ENCODE measurements at places on chromosomes 5 and 9.

GRCh38 chr9:121636341-121636865 is 15.0 kb upstream of the DAB2IP start:
- peak; percentile 38 for DNase-seq

DNA sequence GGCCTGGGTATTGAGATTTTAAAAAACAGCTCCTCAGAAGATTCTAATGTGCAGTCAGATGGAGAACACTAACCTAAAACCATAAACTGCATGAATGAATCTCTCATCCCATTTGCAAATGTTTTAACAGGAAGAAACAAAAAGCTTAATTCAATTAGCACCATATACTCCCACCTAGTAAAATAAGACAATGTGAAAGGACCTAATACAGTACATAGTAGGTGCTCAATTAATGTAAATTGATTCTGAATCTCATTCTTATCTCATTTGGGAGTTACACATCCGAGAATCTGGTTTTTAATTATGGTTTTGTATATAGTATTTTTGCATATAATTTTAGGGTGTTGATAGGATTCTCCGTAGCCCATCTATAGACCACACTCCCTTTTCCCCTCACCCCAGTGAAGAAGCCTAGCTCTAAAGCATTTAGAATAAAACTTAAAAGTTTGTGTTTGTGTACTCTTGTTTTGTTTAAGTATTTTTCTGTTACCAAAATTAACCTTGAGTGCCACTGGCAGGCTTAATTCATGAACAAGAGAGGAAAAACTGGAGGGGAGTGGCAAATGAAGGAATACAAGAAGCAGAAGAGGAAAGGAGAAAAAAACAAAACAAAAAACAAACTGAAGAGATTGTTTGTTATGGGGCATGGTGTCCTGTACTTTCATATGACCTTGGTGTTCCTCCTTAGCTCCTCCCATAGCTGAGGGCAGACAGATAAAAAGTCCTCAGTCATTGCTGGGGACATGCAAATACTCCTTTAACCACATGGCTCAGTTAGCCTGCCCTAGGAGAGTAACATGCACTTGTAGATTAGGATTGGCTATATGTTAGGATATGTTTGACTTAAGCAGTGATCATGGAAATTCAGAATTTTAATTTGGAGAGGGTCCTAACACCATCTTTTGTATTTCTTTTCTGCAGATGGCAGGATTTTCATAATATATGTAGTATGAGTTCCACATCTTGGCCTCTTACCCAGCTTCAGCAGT is 1.2 kb downstream of the RNF14 start:
- peak; percentile 32 for DNase-seq

DNA sequence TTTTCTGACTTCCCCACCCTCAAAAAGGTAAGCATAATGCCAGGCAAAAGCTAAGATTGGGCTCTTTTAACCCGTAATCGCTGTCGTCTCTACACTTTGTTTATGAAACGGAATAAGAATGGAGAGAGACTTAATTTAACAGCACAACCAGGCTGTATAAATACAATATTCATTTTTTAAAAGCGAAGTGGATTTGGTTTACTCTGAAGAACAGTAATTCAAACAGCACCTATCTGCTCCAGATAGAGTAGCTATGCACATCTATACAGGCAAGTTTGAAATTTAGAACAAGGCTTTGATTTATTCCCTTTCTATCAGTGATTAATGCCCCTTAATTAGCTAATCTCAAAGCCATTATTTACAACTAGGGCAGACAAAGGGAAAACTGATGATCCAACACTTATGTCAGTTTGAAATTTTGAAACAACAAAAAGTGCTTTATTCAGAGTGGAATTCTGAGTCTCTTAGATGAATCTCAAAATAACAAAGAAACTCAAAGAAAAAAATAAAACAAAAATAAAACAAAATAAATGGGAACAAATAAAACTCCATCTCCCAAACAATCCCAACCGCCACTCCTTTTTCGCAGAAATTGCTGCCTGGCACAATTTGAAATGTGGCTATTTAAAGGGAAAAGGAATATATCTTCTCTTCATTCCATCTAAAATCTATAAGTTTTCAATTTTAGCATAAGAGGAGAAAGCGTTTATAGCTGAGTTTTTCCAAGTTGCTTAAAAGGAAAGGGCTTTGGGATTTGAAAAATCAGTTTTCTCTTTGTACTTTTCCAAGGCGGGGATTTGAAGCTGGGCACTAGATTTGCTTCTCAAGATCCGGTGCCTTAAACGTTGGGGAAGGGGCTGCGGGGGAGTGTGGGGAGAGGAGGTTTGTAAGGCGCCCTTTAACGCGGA is 298.6 kb downstream of the PARP8 start:
- DNase-seq = no peak

GRCh38 chr5:173035904-173036707 is 20.0 kb upstream of the CREBRF start:
- DNase-seq = no peak

- DNase-seq = peak; percentile 97
Observed at GRCh38 chr9:107251756-107252322, 31.2 kb upstream of the RAD23B start.

DNA sequence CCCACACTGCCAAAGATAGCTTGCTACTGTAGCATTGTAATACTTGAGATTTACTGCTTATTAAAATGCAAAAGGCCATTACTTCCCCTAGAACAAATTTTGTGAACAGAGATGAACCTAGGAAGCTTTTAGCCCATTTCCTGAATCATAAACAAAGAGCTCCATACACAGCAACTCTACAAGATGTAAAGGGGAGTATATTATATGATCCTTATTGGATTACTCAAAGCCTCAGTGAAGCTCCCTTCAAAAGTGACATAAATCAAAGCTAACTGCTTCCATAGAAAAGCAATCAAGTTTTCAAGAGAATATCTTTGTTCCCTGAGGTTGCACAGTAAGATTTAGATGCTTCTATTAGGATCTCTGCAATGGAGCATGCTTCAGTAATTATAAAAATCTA is 629.8 kb downstream of the EFNA5 start:
- DNase-seq = no peak

DNA sequence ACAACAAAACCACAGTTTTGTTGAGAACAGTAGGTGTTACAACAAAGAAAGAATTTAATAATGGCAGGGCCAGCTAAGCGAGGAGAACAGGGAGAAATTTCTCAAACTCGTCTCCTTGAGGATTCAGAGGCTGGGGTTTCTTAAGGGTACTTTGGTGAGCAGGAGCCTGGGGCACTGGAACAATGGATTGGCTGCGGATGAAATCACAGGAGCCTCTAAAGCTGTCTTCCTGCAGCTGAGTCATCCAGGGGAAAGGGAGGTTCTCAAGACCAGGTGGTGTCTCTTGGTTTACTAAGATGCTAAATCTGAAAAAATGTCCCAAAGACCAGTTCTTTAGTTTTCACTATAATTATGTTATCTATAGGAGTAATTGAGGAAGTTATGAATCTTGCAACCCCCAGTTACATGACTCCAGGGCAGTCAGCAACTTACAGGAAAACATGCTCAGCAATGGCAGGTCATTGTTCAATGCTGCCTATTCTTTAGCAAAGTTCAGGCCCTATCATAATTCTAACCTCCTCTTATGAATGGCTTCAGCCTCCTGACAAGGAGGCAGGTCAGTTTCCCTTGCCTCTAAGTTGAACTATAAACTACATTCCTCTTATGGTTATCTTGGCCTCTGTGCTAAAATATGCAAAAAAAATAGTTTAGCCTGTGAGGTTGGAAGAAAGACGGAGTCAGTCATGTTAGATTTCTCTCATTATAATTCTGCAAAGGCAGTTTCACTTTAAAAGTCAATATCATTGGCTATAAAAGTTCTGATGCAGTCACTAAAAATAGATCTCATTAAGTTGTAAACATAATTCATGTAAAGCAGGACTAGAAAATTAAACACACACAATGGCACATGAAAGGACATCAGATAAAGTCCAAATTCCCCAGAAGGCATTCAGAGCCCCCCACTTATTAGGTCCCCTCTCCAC is 63.3 kb upstream of the CKS2 start:
- DNase-seq = no peak

DNA sequence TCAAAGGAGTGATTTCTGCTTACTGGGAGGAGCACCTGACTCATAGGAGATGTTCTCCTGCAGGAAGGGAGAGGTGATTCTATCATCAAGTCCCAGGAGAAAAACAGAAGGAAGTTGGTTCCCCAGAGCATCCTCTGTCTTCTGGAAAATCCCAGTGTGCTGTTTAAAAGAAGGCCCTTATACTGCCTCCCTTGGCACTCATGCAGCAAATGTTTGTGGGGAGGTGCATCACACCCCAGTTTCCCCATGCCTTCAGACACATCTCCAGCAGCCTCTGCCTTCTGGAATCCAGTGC is 63.1 kb downstream of the PPARGC1B start:
- peak; percentile 43 for DNase-seq

DNA sequence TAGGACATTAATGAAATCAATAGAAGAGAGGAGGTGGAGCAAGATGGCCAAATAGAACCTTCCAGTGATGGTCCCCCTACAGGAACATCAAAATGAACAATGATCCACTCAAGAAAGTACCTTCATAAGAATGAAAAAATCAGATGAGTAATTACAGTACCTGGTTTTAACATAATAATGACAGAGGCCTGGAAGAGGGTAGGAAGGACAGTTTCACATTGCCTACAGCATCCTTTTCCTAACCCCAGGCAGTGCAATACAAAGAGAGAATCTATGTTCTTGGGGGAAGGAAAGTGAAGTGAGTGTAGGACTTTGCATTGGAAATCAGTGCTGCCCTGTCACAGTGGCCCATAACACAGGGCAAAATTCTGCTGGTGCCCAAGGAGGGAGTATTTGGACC is 81.2 kb upstream of the SPTLC1 start:
- DNase-seq = no peak

DNA sequence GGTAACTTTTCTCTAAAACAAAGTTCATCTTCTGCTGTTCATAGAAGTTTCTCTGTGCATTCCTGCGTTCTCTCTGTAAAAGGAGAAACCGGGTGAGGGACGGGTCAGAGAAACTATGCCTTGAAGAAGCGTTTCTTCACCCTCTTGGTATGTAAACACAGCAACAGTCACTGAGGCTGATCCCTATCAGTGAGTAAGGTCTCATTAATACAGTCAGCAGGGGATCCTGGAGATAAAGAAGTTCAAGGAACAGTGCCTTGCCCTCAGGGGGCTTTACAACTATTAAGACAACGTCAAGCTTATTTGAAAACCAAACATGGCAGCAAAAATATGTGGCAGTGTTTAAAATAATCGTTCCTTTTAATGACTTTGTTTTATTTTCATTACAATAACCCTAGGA is 202.9 kb upstream of the IL12B start:
- no peak for DNase-seq

- no peak for DNase-seq
Observed at GRCh38 chr5:73822989-73823339, 197.0 kb downstream of the ARHGEF28 start.

GRCh38 chr5:124659798-124660197 is 86.6 kb downstream of the ZNF608 start:
- DNase-seq = no peak

- DNase-seq = no peak
Observed at GRCh38 chr5:107401470-107402122, 269.1 kb downstream of the EFNA5 start.

GRCh38 chr5:75322066-75322465 is 15.0 kb upstream of the HMGCR start:
- DNase-seq = no peak

DNA sequence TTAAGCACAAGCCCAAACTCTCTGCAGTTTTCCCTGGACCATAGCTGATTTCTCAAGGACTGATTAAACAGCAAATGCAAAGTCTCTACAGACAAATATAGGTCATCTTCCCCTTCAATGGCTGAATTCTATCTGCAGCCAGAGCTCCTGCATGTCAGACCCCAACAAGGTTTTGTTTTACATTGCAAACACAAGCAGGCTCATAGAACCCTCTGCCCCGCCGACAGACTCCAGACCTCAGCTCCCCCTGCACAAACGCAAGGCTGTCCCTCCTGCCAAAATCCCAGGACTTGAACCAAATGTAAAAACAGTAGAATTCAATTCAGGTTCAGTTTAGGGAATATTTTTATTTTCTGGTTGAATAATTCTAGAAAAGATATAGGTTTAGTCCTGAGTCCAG is 526.7 kb upstream of the TRPC7 start:
- no peak for DNase-seq

- DNase-seq = no peak
Observed at GRCh38 chr9:89747596-89747995, 142.8 kb downstream of the GADD45G start.

- no peak for DNase-seq
Observed at GRCh38 chr5:152116934-152117333, 192.3 kb upstream of the GLRA1 start.

GRCh38 chr9:94847486-94847885 is 121.0 kb downstream of the AOPEP start:
- DNase-seq = peak; percentile 82

- no peak for DNase-seq
Observed at GRCh38 chr5:133521801-133522200, 90.5 kb downstream of the FSTL4 start.

GRCh38 chr5:65556181-65556580 is 6.8 kb downstream of the CENPK start:
- DNase-seq = no peak

DNA sequence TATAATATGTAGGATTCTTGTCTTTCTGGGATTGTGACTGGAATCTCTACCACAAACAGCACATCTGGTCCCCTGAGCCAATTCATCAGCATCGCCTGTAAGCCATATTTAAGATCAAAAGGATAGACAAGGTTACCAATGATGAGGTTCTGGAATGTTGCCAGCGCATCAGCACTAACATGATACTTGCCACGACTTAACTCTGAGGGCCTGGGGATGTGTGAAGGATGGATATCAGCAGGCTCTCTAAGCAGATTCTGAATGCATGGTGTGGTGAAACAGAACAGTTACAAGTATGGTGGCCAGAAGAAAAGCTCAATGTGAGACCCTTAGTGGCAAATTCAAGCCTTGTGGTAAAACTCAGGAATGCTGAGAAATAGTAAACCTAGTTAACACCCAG is 143.0 kb downstream of the XRCC4 start:
- DNase-seq = peak; percentile 1

GRCh38 chr9:116547729-116548426 is 139.2 kb upstream of the TRIM32 start:
- no peak for DNase-seq

DNA sequence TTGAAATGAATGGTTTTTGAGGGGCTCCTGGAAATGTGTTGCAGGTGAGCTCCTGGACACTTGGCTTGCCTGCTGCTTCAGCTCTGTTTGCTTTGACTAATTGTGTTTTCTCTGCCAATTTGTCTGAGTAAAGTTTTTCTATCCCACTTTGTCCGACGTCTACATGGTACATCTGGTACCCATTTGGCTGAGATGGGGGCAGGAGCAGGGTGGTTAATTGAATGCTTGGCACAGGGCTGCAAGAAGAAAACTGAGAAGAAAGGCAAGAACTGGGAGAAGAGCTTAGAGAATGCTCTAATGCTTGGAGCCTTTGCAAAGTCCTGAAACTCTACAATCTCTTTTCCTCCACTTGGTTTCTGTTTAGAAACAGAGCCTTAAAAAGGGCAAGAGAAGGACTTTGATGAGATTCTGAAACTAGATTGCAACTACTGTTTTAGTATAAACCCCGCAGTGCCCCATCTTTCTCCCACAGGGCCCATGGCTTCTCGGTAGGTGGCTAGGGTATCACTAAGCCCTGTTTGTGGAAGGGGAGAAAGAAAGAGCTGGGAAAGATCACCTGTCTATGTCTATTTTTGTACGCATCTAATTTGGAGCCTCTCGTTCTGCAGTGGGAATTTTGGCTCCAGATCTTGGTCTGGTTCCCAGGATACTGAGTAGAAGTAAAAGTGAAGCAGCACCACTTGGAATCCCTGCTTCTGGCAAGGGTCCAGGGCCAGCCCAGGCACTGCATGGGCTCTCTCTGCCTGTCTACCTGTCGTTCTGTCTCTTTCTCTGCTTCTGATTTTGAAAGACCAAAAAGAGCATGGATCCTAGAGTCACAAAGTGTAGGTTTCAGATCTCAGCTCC is 214.4 kb downstream of the SEMA6A start:
- DNase-seq = peak; percentile 45

GRCh38 chr5:113357696-113358476 is 76.9 kb downstream of the TSSK1B start:
- DNase-seq = no peak
